Stimulated activated CD8-positive, alpha-beta memory T cell treated with anti-CD3 and anti-CD28 coated beads, Interleukin-15, amount 100 ng/mL, for 4 hours (primary cell): ENCODE measurements at places on chromosomes 11 and 22.

- no peak for DNase-seq
Observed at GRCh38 chr22:47010211-47010610, 247.8 kb downstream of the TBC1D22A start.

DNA sequence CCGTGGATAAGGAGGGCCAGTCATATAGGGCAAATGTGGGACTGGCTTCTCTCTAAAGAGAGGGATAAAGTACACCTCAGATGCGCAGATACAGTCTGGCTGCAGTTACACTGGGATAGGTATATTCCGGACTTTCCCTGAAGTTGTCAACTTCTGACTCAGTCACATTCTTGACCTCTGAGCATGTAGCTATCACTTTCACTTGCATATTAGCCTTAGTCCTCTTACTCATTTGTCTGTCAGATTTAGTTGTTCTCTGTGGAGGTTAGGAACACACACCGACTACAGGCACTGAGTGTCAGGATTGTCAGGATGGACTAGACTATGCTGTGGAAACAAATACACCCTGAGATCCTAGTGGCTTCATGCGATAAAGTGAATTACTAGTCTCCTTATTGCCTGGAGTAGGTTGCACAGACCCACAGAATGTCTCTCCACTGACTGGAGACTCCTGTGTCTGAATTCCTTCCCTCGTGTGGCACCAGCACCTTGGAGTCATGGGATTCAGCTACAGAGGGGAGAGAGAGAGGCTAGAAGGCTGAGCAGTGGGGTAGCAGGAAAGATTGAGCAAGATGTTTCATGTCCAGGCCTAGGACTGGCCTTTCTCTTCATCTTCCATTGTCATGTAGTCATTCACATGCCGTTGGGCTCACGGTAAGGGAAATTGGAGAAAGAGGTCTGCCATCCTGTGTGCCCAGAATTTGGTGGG lies 654.3 kb downstream of the NTM start:
- DNase-seq, result no peak

DNA sequence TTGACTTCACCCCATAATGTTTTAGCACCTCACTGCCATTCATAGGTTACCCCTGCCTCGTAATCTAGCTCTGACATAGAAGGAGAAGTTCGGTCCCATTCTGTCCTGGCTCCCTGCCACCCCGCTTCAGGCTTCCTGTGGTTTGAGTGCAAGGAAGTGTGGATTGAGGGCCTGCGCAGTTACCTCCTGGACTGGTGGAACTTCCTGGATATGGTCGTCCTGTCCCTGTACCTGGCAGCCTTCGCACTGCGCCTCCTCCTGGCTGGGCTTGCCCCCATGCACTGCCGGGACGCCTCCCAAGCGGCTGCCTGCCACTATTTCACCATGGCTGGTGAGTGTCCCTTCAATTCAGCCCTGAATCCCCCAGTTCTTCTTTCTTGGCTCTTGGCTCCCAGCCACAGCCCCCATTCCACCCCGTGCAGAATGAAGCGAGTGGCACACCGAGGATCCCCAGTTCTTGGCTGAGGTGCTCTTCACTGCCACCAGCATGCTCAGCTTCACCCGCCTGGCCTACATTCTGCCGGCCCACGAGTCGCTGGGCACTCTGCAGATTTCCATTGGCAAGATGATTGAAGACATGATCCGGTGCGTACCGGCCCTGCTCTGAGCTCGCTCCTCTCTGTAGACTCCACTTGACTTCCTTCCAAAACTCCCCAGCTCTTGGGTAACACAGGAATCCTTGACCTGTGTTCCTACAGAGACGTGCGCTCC lies 15.4 kb downstream of the ART5 start:
- DNase-seq, result no peak

DNA sequence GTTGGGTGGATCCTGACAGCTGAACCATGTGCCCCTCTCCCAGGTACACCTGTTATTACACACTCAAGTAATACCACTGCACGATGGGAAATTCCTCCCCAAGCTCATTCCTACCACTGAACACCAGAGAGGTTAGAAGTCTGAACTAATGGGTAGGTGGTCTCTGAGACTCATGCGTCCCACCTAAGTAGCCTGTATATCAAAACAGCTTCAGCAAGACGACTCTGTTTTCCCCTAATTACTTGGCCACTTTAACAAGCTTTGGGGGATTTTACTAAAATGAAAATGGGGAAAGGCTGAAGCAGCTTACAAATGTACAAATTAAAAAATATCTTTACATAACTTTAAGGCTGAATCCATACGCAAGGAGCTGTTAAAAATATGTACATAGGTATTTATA lies 29.4 kb downstream of the LGR4 start:
- no peak for DNase-seq

GRCh38 chr11:116240710-116241109 lies 532.1 kb downstream of the BUD13 start:
- DNase-seq, result no peak

DNA sequence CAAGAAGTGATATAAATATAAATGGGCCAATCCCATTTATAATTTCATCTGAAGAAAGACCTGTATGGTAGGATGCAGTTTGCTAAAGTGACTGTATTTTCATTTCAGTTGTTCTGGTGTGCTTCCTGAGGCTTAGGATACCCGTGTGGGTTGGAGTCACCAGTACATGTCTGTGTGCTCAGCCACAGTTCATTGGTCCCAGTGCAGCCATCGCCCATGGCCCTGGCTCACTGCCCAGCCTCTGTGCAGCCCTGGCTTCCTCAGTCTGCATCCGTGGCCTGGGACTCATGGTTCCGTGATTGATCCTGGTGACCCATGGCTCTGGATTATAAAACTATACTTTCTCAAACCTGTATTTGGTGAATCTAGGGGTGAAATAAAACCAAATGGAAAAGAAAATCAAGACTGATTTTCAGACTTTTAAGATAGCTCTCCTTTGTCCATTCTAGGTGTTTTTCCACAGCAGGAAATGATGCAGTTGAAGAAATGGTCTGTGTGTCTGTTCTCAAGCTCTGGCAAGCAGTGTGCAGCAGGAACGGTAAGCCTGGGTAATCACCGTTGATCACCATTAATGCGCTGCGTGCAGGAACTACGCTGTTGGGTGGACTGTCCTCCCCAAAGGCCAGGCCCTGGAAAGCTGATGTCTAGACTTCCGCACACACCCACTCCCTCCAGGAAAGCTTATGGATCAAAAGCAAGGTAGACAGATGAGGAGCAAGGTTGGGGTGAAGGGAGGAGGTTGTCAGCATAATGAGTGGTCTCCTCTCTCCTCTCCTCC lies 27.2 kb downstream of the TTC12 start:
- DNase-seq, result no peak

DNA sequence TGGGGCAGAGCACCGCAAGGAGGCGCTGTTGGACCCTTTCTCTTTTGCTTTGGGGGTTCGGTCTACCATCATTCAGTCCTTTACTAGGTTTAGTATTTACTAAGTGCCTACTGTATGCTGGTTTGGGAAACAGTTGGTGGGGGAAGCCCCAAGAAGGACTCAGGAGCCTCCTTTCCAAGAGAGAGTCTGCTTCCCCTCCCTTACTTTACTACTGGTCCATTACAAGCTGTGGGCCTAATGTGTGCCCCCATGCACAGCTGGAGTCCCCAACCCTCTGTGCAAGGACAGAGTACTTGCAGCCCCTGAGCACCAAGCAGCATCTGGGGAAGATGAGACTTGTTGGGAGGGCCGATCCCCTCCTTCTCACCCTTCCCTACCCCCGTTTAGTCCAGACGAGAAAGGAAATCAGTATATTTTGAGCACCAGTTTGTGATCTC lies 876 bp upstream of the UBE2L6 start:
- peak; percentile 61 for DNase-seq

- DNase-seq, result no peak
Observed at GRCh38 chr11:83159902-83160865, 3.3 kb downstream of the PCF11 start.

- no peak for DNase-seq
Observed at GRCh38 chr22:39777716-39778454, 115.7 kb downstream of the ENTHD1 start.

DNA sequence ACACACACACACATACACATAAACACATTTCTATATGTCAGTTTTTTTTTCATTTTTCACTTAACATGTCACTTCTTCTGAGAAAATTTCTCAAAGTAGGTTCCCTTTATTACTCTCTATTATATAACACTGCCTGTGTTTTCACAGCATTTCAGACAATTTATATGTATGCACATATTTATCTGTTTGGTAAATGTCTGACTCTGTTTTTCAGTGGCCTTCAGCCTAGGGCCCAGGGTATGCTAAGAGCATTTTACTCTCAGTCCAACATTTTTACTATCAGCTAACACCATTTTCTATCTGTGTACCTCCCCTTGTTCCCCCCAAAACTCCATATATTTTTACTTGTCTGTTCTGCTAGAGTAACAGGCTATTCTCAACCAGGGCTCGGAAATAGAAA lies 92.3 kb downstream of the ANO3 start:
- no peak for DNase-seq

DNA sequence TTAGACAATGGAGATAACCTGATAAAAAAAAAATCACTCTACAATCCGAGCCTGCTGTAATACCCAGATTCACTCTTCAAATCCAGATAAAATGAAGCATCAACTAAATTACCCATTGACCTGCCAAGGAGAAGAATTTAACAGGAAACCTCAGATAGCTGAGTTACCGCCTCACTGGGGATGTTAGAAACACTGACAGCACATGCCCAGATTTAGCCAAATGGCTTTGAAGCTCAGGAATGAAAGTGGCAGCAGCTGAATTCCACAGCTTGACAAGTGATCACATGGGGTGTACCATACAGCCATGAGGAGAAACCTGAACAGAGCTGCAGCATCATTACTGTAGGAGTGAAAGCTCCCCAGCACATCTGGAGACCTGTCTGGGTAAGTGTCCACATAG lies 807.6 kb downstream of the DLG2 start:
- DNase-seq, result no peak

- no peak for DNase-seq
Observed at GRCh38 chr11:95379479-95379878, 148.5 kb upstream of the SESN3 start.

DNA sequence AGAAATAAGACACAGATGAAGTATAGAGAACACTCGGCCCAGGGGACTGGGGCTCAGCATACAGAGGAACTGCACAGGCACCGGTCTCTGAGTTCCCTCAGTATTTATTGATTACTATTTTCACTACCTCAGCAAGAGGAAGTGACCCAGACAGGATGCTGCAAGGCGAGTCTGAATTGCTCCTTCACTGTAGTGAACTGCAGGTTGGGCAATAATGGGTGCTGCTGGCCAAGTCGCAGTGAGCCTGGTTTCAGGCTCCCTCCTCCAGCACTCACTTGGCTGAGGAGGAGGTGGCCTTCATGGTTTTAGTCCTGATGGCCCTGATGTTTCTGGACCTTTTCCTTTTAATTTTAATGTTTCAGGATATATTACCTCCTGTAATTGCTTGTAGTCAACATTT lies 10.4 kb downstream of the OR52K2 start:
- no peak for DNase-seq

DNA sequence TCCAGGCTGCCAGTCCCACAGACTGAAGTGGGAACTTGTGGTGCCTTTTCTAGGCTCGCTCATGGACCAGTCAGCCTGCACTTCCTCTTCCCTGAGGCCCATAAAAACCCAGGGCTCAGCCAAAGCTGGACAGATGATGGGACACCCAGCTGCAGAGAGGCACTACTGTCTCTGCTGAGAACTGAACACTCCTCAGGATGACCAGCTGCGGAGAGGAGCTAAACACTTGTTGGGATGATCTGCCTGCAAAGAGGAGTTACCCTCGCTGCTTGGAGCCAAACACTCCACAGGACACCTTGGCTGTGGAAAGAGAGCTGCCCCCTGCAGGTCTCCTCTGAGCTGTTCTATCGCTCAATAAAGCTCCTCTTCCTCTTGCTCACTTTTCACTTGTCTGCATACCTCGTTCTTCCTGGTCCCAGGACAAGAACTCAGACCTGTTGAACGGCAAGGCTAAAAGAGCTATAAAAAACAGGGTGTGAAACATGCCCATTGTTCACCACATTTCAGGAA lies 465.5 kb downstream of the GUCY1A2 start:
- DNase-seq, result no peak

DNA sequence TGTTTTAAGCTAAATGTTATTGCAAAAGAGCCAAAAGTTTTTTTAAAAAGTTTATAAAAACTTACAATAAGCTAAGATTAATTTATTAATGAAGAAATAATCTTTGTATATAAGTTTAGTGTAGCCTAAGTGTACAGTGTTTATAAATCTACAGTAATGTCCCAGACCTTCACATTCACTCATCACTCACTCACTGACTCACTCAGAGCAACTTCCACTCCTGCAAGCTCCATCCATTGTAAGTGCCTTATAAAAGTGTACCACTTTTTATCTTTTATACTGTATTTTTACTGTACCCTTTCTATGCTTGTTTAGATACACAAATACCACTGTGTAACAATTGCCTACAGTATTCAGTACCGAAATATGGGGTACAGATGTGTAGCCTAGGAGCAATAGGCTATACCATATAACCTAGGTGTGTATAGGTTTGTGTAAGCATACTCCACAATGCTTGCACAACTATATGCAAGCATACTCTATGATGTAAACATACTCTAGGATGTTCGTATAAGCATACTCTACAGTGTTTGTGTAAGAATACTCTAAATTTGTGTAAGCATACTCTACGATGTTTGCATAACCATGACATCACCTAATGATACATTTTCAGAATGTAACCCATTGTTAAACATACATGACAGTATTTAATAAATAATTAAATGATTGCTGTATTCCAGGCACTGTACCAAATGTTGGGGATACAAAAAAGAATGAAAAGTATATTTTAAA lies 953.0 kb downstream of the KCNA4 start:
- DNase-seq, result no peak

- DNase-seq, result no peak
Observed at GRCh38 chr11:35127619-35128018, 11.4 kb upstream of the CD44 start.

GRCh38 chr11:103396237-103396636 lies 287.0 kb downstream of the DYNC2H1 start:
- DNase-seq, result no peak

- DNase-seq, result no peak
Observed at GRCh38 chr11:26333906-26334305, 2.0 kb downstream of the ANO3 start.

DNA sequence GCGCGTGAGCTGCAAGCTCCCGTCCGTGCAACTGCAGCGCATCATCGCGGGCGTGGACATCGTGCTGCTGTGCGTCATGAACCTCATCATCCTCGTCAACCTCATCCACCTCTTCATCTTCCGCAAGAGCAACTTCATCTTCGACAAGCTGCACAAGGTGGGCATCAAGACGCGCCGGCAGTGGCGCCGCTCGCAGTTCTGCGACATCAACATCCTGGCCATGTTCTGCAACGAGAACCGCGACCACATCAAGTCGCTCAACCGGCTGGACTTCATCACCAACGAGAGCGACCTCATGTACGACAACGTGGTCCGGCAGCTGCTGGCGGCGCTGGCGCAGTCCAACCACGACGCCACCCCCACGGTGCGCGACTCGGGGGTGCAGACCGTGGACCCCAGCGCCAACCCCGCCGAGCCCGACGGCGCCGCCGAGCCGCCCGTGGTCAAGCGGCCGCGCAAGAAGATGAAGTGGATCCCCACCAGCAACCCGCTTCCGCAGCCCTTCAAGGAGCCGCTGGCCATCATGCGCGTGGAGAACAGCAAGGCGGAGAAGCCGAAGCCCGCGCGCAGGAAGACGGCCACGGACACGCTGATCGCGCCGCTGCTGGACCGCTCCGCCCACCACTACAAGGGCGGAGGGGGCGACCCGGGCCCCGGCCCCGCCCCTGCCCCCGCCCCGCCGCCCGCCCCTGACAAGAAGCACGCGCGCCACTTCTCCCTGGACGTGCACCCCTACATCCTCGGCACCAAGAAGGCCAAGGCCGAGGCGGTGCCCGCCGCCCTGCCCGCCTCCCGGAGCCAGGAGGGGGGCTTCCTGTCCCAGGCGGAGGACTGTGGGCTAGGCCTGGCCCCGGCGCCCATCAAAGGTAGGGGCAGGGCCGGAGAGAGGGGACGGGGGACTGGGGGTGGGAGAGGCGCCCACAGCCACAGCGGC lies 7.3 kb downstream of the PANX2 start:
- DNase-seq, result no peak
